Omental fat pad (tissue), 4 donors: ENCODE measurements at places on chromosomes 1 and 21.

DNA sequence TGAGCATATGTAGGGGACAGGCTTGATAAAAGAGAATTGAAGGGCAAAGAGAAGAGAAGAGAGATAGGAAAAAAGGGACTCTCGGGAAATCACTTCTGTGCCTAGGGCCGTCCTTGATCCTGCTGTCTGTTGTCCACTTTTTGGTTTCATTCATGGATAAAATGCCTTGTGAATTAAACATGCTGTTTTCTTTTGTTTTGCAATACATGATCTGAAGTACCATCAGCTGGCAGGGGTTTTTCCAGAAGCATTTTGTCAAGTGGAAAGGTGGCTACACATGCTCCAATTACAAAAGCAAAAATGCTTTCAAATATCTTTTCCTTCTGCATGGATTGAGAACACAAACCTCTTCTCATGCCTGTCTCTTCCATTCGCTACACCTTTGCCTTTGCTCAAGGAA lies 361.7 kb downstream of the PDE4B start:
- no peak for DNase-seq

GRCh38 chr1:15676010-15676409 lies 8.1 kb upstream of the PLEKHM2 start:
- DNase-seq: no peak

DNA sequence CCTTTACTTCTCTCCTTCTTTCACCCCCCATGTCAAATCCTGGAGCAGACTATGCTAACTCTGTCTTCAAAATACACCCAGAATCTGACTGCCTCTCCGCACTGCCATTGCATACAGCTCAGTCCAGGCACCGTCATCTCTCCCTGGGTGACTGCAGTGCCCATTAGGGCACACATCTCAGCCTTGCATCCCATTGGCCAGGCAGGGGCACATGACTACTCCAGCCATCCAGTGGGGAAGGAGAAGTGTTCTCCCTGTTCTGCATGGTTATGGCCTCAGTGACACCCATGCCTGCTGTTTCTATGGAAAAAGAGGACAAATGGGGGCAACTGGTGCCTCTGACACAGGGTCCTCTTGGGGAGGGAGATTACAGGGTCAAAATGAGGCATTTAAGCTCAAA lies 270.5 kb downstream of the MATN1 start:
- DNase-seq: no peak

DNA sequence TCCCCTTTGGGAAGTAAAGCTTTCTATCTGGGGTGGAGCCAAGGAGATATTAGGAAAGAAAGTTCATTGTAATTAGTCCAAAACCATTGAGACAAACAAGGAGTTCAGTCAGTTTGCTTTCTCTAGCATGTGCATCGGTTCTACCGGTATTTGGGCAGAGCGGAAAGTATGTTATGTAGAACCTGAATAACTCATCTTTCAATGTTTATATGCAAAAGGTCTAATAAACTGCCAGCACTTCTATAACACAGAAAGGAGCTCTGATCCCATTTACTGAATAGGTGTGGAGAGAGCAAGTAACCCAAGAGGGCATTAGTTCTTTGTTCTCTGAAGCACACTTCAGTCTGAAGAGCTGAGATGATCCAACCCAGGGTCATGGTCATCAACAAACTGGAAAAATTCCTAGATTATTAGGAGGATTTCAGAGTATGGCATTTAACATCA lies 3.5 kb downstream of the TGFB2 start:
- DNase-seq: no peak

GRCh38 chr1:66450043-66450514 lies 83.9 kb upstream of the SGIP1 start:
- DNase-seq: no peak

GRCh38 chr1:90786709-90787108 lies 69.6 kb upstream of the BARHL2 start:
- no peak for DNase-seq

GRCh38 chr1:215028954-215029353 lies 53.6 kb upstream of the KCNK2 start:
- no peak for DNase-seq

GRCh38 chr1:56135864-56136147 lies 443.6 kb downstream of the PLPP3 start:
- no peak for DNase-seq

DNA sequence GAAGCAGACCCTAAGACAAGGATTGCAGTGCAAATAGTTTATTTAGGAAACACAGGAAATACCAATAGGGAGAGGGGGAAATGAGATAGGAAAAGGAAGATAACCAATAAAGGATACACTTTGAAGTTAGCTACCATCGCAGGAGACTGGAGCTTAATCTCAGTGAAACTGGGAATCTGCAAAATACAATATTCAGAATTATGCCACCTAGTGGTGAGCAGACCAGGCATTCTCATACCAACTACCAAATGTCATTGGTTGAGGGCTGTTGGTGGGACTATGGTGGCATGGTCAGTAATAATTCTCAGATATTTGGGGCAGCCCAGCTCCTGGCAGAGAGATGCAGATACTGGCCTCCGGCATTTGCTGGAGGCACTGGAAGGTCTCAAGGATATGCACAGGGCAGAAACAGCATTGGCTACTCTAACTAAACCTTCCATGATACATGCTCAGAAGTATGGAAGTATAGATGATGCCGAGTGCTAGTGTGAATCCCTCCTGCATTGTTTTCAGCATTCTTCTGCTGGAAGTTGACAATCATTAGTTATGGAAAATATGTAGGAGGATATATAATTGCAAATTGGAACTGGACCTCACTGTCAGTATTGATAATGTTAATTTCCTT lies 11.8 kb upstream of the ZFP69B start:
- DNase-seq: no peak

DNA sequence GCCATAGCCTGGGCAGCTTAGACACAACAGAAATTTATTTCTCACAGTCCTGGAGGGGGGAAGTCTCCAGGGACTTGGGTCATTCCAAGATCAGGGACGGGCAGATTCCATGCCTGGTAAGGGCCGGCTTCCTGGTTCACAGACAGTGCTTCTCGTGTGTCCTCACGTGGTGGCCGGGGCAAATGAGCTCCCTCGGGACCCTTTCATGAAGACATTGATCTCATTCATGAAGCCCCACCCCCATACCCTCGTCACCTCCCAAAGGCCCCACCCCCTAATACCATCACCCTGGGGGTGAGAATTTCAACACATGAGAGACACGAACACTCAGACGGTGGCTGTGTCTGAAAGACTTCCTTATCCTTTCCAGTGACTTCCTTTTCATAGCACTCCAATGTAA lies 51.5 kb downstream of the ACOT7 start:
- no peak for DNase-seq

GRCh38 chr1:8604041-8604945 lies 213.1 kb downstream of the RERE start:
- no peak for DNase-seq

- DNase-seq: no peak
These were observed 142.5 kb downstream of the TIAM1 start for GRCh38 chr21:31201548-31201947.

GRCh38 chr21:14977814-14978213 lies 87.0 kb downstream of the NRIP1 start:
- DNase-seq: no peak

- DNase-seq: no peak
These were observed 6.6 kb upstream of the TP53BP2 start for GRCh38 chr1:223852337-223852736.

- no peak for DNase-seq
These were observed 80.7 kb downstream of the JMJD4 start for GRCh38 chr1:227654431-227654830.

- DNase-seq: no peak
These were observed 169.9 kb downstream of the HS2ST1 start for GRCh38 chr1:87084244-87084836.

DNA sequence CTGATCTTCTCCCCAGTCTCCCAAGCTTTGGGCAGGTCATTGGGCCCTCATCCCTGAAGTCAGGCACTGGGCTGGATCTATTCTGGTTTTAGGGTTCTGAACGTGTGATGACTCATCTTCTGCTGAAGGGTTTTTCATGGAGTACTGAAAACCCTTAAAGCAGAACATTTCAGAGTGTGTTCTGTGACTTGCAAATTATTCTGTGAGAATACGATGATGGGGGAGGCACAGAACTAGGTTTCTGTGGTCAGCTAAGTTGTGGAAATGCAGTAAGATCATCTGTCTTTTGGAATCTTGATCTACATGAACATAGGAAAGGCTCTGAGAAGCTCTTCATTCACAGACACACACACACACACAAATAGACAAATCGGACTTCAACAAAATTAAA lies 46.2 kb downstream of the NAV1 start:
- DNase-seq: no peak

DNA sequence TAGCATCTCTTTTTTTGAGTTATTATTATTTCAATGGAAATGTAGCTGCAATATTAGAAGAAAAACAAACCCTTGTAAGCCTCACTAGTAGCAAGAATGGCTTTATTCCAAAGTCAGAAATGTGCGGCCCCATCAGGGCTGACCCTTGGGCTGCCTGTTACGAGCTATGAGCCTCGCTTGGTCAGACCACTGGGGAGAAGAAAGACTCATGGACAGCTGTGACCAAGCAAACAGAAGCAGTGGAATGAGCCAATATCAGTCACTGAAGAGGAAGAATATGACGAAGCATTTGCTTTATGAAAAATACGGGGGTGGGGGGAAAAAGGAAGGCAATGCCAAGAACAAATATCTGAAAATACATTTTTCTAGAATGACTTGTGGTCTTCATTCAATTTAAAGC lies 504.5 kb downstream of the LMO4 start:
- no peak for DNase-seq

- DNase-seq: no peak
These were observed 768 bp upstream of the RIIAD1 start for GRCh38 chr1:151720554-151720953.

DNA sequence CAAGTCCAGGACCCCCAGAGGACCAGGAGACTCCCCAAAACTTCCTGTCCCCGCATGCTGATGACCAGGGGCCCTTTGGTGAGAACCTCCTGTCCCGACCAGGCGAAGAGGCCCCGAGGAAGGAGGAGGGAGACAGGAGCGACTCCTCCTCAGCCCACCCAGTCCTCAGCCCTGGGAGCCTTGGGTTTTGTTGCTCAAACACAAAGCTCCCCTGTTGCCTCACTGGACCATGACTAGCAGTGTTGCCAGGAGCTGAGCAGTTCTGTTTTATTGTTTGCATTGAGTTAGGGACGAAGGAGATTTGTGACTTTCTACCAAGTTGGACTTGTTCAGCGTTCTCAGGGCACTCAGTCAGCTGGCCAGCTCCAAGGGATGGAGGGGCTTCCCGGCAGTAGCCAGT lies 10.0 kb downstream of the UMODL1 start:
- DNase-seq: no peak

DNA sequence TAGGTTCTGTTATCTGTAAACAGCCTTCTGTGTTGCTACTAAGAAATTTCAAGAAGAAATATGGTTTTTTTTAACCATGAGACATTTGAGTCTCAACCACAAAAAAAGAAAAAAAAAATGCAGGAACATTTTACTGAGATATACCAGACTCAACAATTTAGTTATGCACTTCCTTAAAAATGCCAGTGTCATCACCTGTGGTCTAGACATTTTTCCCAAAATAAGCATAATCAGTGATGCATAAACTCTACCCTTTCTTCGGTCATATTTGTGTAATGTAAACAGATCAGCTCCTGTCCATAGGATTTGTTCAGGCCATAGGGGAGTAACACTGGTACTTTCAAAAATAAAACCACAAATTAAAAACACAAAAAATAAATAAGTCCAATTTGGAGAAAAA lies 122.6 kb upstream of the TNFSF4 start:
- no peak for DNase-seq

DNA sequence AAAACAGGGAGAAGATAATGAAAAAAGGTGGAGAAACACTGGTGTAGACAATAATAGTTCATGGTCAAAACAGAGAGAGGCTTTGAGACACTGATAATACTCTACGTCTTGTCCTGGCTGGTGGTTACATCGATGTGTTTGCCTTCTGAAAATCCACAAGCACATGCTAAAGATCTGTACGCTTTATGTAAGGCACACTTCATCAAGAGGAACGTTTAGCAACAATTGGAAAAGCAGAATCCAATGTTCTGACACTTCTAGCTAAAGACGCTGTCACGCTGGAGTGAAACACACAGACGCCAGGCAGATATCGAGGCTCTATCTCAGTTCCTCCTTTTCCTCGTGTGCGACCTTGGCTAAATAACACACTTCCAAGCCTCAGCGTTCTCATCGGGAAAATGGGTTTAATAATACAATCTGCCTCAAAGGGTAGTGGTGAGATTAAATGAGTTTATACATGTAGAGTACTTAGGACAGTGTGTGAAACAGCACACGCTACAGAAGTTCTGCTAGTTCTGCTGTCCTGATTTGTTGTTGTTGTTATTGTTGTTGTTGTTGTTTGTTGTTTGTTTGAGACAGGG lies 386.1 kb downstream of the SETD4 start:
- no peak for DNase-seq

DNA sequence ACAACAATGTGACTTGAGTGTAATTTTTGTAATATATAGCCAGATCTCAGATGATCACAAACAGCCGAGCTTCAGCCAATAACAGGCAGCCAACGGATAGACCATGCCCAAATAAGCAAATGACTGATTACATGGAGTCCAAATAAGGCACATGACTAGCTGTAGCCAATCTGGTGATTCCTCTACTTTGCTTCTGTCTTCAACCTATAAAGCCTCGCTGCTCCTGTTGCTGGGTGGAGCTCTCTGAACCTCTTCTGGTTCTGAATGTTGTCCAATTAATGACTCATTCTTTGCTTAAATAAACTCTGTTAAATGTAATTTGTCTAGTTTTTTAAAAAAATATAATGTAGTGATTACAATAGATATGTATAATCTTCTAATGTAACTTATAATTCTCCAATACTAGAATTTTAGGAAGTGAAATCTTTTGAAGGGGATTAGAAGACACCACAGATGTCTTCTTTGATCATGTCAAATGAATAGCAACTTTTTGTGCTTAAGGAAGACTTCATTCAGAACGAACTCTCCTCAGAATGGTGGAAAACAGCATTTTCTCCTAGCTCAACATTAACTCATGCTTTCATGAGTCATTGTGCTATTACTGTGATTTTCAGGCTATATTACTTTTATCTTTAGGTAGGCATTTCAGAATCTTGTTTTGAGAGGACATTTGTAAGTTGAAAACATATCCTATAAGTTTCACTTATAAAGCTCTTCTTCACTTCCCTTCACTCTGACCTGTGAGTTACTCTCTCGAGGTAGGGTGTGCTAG lies 857.8 kb upstream of the B3GALT2 start:
- no peak for DNase-seq
